ENCODE measurements at places on chromosomes 12 and 14.
A peak's percentile ranks its signal among the peaks of the same experiment; 100 is the strongest.

GRCh38 chr12:119476951-119477350, 116.6 kb upstream of the TMEM233 start:
- DNase-seq = no peak

- peak; percentile 39 for DNase-seq
Measured at GRCh38 chr14:60090864-60091519, 731 bp upstream of the PCNX4 start.

DNA sequence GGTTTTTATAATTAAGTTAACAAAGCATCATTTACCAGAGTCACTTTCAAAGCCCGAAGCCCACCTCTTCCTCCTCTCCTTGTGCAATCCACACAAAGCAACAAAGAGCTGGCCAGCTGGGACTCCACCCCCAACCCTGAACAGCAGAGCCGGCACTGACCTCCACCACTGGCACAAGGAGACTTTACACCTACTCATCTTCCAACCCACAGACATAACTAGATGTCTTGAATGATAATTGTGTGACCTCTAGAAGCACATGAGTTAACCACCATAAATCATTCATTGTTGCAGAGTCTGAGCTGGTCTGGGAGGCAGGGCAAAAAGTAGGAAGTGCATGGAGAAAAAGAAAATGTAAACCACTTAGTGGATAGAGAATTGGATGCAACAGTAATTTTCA, 72.2 kb downstream of the ST8SIA1 start:
- no peak for DNase-seq

DNA sequence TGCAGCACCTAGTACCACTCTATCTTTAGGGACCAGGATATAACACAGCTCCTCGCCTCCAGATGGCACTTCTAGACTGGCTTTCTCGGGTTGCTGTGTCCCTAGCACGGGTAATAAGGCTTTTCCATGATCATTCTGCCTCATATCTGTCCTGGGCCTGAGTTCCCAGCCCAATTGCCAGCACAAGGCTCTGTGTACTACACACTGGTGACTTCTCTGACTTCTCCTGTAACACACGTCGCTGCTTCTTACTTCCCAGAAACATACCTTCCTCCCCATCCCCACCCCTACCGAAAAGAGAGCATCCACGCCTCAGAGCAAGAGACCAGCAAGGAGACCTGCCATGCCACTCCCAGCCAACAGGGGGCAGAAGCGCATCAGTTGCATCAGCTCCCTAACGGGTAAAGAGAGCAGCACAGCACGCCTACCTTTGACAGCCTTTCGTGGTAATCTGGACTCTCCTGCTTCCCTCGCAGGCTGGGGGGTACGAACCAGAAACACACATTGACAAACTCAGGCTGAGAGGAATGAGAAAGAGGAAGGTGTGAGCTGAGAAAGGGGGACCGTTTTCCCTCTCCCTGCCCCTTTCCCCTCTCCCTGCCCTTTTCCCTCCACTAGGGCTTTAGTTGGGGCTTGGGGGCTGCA, 21.2 kb upstream of the ZNF740 start:
- DNase-seq = peak; percentile 88

- DNase-seq = no peak
Measured at GRCh38 chr12:100987552-100988521, 193.3 kb downstream of the ANO4 start.

DNA sequence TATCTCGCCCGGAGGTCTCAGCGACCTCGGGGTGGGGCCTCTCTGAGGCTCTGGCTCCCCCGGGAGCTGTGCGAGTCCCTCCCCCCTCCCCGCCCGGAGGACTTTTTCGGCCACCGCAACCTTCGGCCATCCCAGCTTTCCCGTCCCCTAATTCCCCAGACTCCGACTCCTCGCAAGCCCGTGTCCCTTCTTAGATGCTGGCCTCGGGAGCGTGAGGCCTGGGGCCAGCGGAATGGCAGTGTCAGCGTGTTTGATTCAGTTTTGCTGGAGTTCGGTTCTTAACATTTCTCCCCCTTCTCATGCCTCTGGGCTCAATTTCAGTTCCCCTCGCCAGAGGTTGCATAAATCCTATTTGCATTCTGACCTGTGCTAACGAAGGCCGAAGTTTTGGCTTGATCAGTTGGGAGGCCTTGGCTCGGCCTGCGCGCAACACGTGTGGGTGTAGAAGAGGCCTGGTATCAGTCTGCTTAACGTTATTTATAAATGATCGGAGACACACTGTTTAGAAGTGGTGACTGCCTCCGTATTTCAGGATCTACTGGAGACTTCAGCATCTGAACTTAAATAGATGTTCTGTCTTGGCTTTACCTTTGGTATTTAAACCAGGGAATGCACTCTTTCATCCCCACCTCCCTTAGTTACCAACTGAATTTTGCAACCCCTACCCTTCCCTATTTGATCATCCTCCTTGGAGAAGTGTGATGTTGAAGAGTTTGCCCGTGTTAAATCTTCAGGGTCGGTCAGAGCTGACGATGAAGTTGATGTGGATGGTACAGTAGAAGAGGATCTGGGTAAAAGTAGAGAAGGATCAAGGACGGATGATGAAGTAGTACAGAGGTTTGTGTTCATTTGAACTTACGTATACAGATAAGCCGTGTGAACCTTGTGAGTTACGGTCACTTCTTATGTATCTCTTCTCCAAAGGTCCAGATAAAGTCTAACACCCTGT, 851 bp downstream of the HSP90B1 start:
- peak; percentile 60 for DNase-seq

GRCh38 chr14:102795060-102795925, 18.0 kb downstream of the TRAF3 start:
- DNase-seq = no peak

- DNase-seq = no peak
Measured at GRCh38 chr14:43166163-43166562, 1340.9 kb downstream of the FSCB start.

GRCh38 chr12:28570811-28571210, 380.6 kb downstream of the CCDC91 start:
- no peak for DNase-seq

DNA sequence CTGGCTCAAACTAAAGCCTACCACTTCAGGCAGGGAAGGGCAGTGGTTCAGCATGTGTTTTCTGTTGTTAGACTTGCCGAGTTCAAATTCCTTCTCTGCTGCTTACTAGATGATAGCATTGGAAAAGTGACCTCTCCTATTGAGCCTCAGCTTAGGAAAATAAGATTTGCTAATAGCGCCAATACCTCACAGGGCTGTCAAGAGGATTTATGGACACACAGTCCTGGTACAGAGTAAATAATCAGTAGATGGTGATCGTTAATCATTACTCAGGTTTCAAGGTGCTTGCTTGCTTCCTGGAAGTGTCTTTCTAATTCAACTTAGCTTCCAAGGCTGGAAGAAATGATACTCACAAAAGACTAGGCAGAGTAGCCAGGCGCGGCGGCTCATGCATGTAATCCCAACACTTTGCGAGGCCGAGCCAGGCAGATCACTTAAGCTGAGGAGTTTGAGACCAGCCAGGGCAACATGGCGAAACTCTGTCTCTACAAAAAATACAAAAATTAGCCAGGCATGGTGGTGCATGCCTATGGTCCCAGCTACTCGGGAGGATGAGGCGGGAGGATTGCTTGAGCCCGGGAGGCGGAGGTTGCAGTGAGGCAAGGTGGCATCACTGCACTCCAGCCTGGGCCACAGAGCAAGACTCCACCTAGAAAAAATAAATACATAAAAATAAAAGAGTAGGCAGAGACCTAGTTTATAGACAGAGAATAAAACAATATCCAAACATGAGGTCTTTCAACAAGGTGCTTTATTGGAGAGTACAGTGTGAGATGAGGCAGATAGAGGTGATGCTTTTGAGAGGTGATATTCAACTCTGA, 6.0 kb downstream of the PLA2G1B start:
- DNase-seq = no peak

DNA sequence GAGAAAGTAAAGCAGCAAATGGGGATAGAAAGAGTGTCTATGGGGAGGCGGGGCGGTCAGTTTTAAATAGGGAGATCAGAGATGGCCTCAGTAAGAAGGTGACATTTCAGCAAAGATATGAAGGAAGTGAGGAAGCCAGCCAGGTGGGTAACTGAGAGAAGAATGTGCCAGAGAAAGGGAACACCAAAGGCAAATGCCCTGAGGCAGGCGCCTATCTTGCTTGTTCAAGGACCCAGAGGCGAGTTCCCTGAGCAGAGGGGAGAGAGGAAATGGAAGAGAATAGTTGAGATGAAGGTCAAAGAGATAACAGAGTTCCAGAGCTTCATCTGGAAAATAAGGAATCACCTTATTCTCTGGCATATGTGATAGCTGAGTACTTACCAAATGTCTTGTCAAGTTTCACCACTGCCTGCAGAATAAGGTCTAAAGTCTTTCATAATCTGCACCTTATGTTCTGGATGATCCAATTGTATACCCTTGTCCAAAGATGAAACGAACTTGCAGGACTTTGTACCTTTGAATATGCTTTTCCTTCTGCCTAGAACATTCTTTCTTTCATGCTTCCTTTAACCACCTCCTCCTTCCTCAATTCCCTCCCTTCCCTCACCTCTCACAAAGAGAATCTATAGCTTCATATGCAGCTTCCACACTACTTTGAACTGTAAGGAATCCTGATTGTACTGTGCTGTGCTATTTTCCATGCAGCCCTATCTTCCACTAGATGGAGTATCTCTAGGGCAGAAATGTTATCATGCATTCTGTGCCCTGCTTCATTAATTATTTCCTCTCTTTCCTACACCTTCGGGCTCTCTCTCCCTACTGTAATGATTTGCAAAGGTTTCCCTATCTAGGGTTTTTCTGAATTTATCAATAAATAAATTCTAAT, 38.5 kb downstream of the GNPTAB start:
- no peak for DNase-seq

DNA sequence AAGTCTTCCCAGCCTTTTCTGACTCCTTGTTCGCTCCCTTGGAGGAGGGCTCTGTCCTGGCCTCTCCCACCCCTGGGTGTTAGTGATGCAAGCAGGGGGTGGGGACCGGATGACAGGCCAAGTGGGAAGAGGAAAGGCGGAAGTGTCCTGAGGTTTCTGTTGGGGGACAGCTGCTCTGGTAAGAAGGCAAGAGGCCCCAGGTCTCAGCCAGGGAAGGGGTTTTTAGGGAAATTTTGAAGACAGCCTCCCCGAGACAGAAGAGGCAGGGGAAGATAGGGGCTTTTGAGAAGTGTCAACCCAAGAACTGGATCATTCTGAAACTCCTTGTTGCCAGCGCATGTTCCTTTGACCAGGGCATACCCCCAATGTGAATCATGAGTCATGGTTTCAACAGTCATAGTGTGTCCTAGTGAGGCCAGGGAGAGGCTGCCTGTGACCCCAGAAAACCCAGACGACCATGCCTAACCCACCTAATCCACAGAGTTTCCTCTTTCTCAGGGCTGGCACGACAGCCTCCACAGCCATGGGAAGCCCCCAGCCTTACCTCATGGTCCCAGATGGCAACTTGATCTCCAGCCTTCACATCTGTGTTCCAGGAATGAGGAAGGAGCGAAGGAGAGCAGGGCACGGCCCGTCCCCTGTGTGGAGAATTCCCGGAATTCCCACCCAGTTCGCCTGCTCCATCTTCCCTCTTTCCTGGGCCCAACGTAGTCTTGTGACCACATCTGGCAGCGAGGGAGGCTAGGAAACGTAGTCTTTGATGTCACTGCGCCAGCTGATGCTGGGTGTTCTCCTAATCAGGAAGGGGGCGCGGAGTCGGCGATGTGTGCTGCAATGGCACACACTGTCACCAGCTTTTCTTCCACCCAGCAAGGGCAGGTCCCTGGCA, 4.9 kb upstream of the GPR132 start:
- peak; percentile 64 for DNase-seq

DNA sequence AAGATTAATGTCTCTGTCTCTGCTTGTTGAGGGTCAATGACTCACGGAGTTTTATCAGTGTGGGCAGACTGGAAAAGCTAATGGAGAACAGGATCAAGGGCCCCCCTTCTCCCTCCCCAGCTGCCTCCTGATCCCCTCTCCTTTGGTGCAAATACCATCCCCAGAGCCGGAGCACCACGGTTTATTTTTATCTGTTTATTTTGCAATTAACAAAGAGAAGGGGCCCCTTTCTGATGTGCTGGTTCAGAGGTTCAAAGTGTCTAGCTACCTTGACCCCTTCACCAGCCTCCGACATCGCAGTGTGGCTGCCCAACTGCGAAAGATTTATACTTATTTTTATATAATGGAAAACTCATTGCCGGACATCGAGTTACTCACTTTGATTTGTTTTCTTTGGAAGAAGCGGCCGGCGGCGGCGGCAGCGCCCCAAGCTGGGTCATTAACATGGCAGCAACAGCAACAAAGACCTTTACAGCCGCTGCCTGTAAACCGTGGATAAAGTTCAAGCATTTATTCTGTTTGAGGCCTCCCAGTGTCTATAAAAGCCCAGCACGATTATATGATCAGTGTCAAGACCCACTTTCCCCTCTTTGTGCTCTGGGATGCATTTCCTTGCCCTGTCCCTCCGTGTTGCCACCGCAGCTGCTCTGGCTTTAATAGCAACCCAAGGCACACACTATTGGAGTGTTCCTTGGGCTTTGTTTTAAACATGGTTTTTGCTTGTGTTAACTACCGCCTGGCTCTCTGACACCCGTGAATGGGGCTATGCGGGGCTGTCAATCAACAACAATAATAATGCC, 47.4 kb upstream of the PARP11 start:
- no peak for DNase-seq

- no peak for DNase-seq
Measured at GRCh38 chr12:132230381-132230780, 86.1 kb downstream of the NOC4L start.

- DNase-seq = no peak
Measured at GRCh38 chr12:5452569-5452968, 20.7 kb downstream of the NTF3 start.

DNA sequence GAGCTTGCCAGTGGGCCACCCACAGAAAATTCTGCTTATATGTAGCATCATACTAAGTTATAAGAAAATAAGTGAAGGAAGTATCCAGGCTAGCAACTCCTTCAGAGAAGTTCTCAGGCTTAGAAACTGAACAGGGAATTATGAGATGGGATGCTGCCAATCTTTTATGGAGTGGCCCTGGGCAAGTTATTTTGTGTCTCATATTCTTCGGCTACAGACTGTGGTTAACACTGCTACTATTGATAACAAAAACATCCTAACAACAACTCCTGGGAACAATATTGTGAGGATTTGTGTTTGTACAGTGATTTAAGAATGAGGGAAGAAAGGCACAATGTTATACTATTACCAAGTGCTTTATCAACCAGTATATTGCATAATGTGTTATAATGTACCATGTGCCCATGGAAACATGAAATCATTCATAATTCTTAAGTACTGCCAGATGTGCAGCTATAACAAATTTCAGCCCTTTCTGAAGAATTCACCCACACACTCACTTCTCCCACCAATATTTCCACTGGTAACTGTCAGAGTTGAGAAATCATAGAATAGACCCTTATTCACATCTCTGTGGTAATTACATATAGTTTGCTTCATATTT, 113.3 kb upstream of the SOX5 start:
- no peak for DNase-seq
